ENCODE measurements at places on chromosomes 7 and 10.

DNA sequence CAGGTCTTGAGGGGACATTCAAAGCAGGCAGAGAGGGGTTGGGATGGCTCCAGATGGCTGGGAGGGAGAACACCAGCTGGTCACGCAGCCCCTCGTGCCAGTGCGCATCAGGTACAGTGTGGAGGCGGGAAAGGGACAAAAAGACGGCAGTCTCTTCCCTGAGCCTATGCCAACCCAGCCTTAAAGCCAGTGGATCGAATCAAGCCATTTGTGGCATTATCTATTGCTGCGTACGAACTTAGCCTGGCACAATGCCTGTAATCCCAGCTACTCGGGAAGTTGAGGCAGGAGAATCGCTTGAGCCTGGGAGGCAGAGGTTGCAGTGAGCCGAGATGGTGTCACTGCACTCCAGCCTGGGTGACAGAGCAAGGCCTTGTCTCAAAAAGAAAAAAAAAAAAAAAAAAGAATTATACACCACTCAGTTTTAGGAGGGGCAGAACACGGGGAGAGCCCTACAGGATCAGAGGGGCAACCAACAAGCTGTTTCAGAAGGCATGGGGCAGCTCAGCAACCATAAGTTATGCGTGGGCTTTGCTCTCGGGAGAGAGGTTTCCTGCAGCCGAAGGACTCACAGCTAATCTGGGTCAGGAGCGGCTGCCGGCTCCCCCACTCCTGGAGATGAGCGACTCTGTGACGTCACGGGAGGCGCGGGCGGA is 356 bp upstream of the NDUFB2 start:
- DNase-seq: no peak

DNA sequence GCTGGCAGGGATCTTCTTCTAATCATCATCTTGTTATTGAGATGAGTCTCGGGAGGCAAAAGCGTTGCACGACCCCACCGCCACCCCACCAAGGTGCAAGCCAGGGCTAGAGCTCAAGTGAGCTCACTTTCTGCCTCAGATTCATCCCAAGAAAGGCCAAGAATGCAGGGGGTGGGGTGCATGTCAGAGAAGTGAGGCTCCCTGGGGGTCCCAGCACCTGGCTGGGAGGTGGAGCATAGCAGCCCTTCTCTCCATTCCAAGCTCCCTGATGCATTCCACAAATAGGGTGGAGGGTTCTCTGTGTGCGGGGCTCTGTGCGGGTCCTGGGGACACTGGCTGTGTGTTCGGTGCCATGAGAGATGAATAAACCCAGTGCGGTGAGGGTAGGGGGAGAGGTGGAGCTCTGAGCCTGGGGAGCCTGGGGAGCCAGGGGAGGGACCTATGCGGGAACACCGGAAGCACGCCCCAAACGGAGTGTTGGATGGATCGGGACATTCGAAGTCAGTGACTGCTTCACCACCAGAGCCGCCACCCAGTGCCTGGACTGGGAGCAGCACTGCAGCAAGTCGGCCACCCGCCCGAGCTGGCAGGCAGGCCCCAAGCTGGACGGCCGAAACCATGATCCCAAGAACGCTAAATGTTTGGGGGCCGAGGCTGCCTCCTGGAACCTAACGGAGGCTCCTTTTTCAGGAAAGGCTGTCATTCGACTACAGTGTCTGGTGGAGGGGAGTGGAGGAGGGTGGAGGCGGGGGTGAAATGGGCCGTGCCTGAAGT is 17.9 kb upstream of the HMX3 start:
- DNase-seq: no peak

GRCh38 chr7:126040114-126041045 is 1110.8 kb upstream of the POT1 start:
- DNase-seq: no peak

GRCh38 chr10:118595598-118596425 is at the start of gene PRLHR:
PRLHR (minus strand) TSS chr10:118595648; CDS start chr10:118595244, 404 bp downstream.
- DNase-seq: no peak

- no peak for DNase-seq
Observed at GRCh38 chr7:116356979-116357378, 142.6 kb upstream of the CAV2 start.
